ENCODE measurements at places on chromosomes 13 and 19.

GRCh38 chr13:63208826-63209225 is 1793.2 kb upstream of the PCDH20 start:
- DNase-seq: no peak

GRCh38 chr19:46704379-46705076 is 12.4 kb downstream of the PRKD2 start:
- DNase-seq: no peak

- DNase-seq: peak; percentile 84
Observed at GRCh38 chr13:31310786-31311185, 111.0 kb downstream of the B3GLCT start.

- no peak for DNase-seq
Observed at GRCh38 chr13:80642641-80643040, 301.7 kb upstream of the SPRY2 start.

GRCh38 chr19:46186717-46187101 is 38.7 kb downstream of the IGFL2 start:
- no peak for DNase-seq

DNA sequence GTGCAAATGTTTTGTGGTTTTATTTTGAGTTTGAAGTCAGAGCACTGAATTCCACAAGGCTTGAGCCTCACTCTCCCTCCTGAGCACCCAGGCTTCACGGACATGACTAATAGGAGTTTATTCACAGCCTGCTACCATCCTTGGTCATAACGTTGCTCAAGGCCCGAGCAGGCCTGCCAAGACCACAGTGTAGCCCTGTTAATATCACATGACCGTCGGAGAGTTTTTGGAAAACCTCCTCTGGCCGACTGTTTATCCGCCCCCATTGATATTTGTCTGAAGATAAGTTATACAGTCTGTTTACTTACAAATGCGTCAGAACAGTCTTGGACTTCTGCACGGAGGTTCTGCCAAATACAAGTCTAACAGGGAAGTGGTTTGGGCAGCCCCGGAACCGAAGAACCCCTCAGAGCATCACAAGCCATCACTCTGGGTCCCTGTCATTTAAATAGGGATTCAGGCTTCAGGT is 89.9 kb downstream of the COL4A2 start:
- DNase-seq: no peak

Measured in DMS 273 treated with DMSO at 0.1 percent for 48 hours (cell line).